CD4-positive, alpha-beta T cell treated with Interleukin-4 for 4 hours (primary cell): ENCODE measurements at places on chromosomes 5 and 9.

DNA sequence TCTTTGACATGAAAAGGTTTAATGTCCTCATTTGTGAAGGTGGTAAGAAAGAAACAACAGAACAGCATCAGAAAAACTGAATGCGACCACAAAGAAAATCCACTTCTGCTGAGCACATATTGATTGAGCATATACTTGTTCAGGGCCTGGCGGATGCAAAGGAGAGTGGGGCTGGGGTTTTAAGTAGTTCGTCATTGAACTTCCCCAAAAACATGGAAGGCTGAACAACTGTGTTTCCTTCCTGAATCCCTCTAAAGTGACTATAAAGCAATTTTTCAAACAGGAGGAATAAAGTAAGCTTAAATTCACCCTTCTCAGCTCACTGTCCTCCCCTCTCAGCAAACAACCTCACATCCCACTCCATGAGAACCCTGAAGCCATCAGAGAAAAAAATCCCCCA is 262.9 kb downstream of the AGTPBP1 start:
- no peak for DNase-seq

DNA sequence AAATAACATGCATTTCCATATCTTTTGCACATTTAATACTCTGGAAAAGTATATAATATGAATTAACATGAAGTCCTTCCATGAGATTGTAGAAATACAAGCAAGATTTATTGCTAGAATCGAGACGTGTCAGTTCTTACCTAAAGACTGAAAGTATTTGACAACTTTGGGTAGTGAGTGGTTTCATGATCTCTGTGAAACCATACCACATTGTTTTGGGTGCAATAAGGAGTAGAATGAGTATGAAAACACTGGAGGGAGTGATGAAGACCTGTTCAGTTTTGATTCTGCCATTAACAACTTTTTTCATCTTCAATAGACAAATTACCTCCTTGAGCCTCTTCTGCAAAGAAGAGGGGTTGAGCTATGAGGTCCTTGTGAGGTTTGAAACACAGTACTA is 133.7 kb downstream of the NUDT12 start:
- DNase-seq = no peak

- no peak for DNase-seq
Measured at GRCh38 chr5:166262395-166262794, 2029.0 kb upstream of the WWC1 start.

DNA sequence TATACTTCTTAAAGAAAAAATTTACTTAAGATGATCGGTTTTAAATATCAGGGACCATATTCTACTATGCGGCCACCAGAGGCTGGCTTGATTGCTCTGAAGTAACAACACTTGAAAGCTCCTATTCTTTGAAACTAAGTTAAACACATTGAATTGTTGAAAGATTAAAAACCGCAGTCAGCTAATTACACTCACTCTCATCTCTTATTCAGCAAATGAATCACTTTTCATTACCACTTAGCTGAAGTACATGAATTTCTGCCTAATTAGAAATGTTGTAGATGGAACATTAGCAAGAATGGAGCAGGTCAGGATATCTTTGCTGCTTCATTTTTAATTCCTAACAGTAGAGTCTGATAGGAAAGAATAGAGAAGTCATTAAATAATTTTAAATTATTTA is 42.3 kb downstream of the LSM11 start:
- no peak for DNase-seq

DNA sequence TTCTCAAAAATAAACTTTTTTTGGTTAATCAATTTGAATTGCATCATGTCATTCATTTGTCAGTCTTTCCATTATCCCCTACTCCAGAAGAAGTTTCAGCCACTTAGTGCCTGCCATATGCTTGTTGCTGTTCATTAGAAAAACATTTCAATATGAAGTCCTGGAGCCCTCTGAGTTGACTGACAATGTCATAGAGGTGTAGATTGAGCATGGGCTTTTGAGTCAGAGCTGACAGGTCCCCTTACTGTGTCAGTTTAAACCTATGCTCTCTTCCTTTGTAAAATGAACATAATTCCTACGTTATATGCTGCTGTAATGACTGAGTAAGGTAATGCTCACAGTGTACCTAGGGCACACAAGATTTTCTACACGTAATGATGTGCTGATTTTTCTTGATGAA is 114.0 kb downstream of the CTNND2 start:
- no peak for DNase-seq
